Left kidney (tissue), 8 donors: ENCODE measurements at places on chromosomes 1 and 21. TPM values are rescaled to one million over a fixed set of nuclear protein-coding genes. Genes with fewer than 3 reads are reported as not detected.

The PLPPR4 gene
- 2.3 TPM for polyA plus RNA-seq

The KRTAP25-1 gene
- polyA plus RNA-seq: not detected

The WNT2B gene
- 4.5 TPM for polyA plus RNA-seq

The UTS2 gene
- polyA plus RNA-seq: not detected

The RNF223 gene
- polyA plus RNA-seq: 0.32 TPM

The LMX1A gene
- not detected for polyA plus RNA-seq

The SERTAD4 gene
- polyA plus RNA-seq: 3.3 TPM

The ATP6V1G3 gene
- 3.2 TPM for polyA plus RNA-seq

The KRTAP7-1 gene
- not detected for polyA plus RNA-seq

The NEGR1 gene
- polyA plus RNA-seq: 4.9 TPM

The HCN3 gene
- 13.9 TPM for polyA plus RNA-seq

The S100A2 gene
- 3.9 TPM for polyA plus RNA-seq

The ZBTB37 gene
- polyA plus RNA-seq: 13.8 TPM

The SON gene
- 447 TPM for polyA plus RNA-seq

The HSD3B1 gene
- polyA plus RNA-seq: 0.78 TPM

The MFSD2A gene
- polyA plus RNA-seq: 2.0 TPM

The CRYBG2 gene
- polyA plus RNA-seq: 0.65 TPM

The FNBP1L gene
- polyA plus RNA-seq: 136 TPM

The RAB7B gene
- 2.3 TPM for polyA plus RNA-seq

The CD5L gene
- polyA plus RNA-seq: not detected

The ADAMTS1 gene
- polyA plus RNA-seq: 107 TPM

The ADCY10 gene
- polyA plus RNA-seq: 0.83 TPM

The ATP5PF gene
- 231 TPM for polyA plus RNA-seq
